ENCODE measurements at places on chromosomes 6 and 20.

DNA sequence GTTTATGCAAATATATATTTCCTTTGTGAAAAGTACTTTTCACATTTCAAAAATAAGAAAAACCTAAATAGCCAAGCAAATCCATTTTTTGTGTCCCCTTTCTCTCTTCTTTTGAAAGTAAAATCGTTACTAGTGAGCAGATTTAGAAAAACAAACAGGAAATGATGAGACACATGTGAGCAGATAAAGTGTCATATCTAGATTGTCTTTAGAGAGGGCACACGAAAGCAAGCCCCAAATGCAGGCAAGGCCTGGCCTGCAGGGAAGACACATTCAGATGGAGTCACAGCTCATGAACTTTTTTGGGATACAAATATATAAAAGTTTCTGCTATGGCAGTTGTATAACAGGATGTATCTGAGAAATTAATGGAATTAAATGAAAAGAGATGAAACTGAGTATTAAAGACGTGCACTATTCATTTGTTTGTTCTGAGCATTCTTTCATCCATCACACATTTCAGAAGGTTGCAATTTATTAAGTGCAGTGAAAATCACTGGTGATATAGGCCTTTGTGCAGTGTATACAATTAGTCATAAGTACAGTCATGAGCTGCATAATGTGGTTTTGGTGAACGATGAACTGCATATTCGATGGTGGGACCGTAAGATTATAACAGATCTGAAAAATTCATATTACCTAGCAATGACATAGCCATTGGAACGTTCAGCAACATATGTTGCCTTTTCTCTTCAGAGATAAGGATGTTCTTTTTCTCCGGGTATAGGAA, 101.4 kb downstream of the PACRG start:
- DNase-seq: no peak

DNA sequence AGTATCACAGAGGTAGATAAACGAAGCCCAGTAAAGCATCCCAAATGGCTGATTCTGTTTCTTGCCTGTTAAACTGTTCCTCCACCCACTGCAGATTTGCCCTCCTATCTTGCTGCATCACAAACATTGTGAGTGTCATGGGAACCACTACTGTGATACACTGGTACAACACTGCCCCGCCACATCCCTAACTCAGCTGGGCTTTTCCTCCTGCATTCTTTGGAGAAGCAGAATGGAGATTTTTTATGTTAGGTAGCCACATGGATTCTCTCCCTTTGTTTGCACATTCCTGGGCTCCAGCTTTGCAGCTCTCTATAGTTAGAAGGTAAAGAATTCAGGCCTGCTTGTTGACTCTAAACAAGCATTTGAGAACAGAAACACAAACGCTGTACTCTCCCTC, 234.1 kb downstream of the TMEM242 start:
- DNase-seq: no peak

DNA sequence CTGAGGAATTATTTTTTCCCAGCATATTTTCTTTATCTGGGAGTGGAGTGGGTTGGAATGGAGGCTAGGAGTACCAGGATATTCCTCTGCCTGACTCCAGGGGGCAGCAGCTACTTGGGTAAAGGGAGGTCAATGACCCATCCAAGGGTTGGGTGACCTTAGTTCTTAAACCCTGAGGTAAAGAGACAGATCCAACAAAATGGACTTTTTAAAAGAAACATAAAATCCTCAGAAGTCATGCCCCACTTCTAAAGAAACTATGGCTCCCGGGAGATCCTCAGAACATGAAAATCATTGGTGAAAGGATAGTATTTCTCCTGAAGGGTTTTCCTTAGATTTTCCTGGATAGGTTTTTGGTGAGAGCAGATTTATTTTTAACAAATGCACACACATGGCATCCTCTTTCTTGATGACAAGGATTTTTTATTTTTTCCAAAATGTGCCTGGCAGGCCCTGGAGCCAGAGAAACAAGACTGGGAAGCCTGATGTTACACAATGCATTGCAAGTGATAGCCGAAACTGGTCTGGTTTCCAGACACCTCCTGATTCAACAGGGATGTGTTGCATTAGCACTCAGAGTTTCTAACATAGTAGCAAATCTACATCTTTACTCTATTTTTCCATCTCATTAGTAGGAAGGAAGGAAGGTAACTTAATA, 240.9 kb upstream of the BTBD3 start:
- DNase-seq: peak; percentile 67

- no peak for DNase-seq
Observed at GRCh38 chr6:15242937-15243614, 2.8 kb upstream of the JARID2 start.

- DNase-seq: no peak
Observed at GRCh38 chr6:15941168-15941567, 187.7 kb upstream of the MYLIP start.

- peak; percentile 94 for DNase-seq
Observed at GRCh38 chr20:45344168-45344860, 3.9 kb downstream of the SDC4 start.

- DNase-seq: no peak
Observed at GRCh38 chr6:79173378-79173777, 61.1 kb downstream of the HMGN3 start.

DNA sequence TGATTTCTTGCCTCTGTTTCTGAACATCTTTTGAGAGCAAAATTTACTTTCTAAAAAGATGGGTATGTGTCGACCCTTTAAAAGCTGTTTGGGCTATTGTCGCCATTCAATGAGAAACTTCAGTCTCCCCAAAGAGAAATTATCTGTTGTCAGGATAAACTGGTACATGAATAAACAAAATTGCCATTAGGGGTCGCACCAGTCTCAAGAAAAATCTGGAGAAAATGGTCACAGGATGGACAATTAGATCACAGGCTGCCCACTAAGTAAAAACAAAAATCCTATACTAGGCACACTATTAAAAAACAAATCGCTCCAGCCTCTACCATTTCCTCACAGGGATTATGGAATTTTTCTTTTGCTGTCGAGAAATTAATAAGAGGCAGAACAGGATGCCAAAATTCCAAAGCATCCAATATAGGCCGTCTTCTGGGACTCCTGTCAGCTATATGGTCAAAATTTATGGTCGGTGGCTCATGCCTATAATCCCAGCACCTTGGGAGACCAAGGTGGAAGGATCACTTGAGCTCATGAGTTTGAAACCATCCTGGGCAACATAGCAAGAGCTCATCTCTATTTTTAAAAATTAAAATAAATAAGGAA, 5.5 kb upstream of the HLA-E start:
- peak; percentile 56 for DNase-seq

DNA sequence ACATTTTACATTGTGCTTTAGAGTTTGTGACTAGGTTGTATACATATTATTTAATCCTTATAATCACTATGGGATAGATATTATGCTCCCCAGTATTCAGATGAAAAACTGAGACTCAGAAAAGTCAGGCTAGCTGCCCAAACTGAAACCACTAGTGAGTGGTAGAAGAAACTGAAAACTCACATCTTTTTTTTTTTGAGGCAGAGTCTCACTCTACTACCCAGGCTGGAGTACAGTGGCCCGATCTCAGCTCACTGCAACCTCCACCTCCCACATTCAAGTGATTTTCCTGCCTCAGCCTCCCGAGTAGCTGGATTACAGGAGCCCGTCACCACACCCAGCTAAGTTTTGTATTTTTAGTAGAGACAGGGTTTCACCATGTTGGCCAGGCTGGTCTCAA, 22.2 kb downstream of the RNF24 start:
- DNase-seq: no peak
